Activated T-helper 1 cell treated with anti-CD3 and anti-CD28 coated beads, Interleukin-12 subunit alpha, Interleukin-12 subunit beta, Interleukin-2, Interleukin-4 antibody, amounts not matched to agents 30 ng/mL and 10 ng/mL and 1 ng/mL, durations not matched to agents 14 hours and 24 hours and 36 hours (primary cell): ENCODE measurements at places on chromosomes 6 and 20.

DNA sequence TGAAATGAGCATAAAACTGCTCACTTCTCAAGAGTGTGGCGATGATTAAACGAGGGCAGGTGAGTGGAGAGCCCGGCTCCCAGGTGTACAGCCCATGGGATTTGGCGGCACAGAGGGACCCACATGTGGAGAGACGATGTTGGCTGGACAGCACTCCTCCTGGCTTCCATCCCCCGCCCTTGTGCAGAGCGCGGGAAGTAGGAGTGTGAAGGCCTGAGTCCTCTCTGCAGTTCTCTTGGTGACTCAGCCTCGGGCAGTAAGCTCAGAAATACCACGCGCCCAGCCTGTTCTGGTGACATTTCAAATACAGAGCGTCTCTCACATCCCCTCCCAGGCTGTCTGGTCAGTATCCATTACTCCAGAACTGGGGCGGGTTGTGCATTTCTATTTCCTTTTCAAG is 94.2 kb upstream of the SRSF6 start:
- no peak overlapping the region for H3K4me3 ChIP-seq
- H3K27ac ChIP-seq: no peak overlapping the region
- H3K4me1 ChIP-seq: no peaks in the 10 kb centered on the region
- no peak for DNase-seq

GRCh38 chr20:58853976-58854637 is 1.6 kb downstream of the GNAS start:
- H3K27me3 ChIP-seq: peaks cover 54% of the 10 kb centered on the region
- DNase-seq: no peak
- peak overlapping the region; percentile 51 for H3K4me3 ChIP-seq
- no peaks in the 10 kb centered on the region for H3K36me3 ChIP-seq
- H3K27ac ChIP-seq: no peak overlapping the region
- peaks cover 19% of the 10 kb centered on the region for H3K4me1 ChIP-seq

DNA sequence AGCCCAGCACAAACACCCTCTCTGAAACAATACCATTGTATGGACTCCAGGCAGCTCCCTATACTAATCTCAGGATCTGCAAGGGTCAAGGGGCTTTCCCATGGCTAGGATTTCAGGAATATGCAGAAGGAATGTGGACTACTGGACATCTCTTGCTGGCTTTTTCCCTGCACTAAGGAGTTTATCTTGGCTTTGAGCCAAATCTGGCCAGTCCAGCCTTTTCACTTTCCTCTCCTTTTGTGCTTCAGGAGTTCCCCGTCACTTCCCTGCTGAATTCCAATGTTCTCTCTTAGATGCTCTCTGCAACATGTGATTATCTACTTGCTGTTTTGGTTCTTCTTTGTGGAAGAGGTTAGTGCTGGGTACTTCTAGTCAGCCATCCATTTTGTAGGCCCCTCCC is 568.2 kb downstream of the HDGFL1 start:
- no peaks in the 10 kb centered on the region for H3K27me3 ChIP-seq
- H3K36me3 ChIP-seq: no peaks in the 10 kb centered on the region
- H3K4me1 ChIP-seq: no peaks in the 10 kb centered on the region
- no peak overlapping the region for H3K27ac ChIP-seq

GRCh38 chr20:63475209-63475608 is 2.8 kb upstream of the KCNQ2 start:
- H3K4me3 ChIP-seq: no peak overlapping the region
- peaks cover 32% of the 10 kb centered on the region for H3K27me3 ChIP-seq
- no peaks in the 10 kb centered on the region for H3K4me1 ChIP-seq
- no peak for DNase-seq

DNA sequence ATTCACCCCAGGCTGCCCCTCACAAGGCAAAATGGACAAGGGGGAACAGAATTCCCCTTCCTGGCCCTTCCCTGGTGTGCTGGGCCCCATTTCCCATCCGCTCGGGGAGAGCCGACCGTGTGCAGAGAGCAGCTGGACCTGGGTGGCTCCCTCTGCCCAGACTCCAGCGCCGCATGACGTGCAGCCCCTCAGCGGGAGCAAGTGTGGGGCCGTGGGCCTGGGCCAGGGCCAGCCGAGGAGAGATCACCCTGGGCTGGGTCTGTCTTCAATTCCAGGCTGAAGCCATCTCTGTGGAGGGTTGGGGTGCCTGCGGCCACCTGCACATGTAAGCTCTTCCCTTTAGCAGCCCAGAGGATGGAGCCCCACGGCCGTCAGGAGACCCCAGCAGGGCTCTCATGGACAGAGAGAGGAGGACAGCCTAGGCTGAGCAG is 241.8 kb downstream of the TTLL2 start:
- no peak overlapping the region for H3K4me3 ChIP-seq
- H3K27me3 ChIP-seq: no peaks in the 10 kb centered on the region
- H3K27ac ChIP-seq: no peak overlapping the region
- H3K4me1 ChIP-seq: no peaks in the 10 kb centered on the region

DNA sequence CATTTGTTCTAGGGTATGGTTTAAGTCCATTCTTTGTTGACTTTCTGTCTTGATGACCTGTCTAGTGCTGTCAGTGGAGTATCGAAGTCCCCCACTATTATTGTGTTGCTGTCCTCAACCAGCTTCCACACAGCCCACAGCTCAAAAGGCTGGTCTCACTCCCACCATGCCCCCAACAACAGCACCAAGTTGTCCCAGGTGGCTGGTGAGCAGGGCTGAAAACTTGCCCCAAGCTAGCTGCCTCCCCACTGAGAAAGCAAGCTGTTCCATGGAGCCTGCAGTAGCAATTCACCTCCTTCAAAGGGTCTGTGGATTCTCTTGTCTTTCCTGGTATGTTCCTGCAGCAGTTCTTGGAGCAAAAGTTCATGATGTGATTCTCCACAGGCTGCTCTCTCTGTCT is 221.0 kb downstream of the SYNDIG1 start:
- H3K4me1 ChIP-seq: no peaks in the 10 kb centered on the region
- H3K27ac ChIP-seq: no peak overlapping the region
- H3K27me3 ChIP-seq: no peaks in the 10 kb centered on the region

GRCh38 chr6:27281105-27281539 is 31.0 kb downstream of the POM121L2 start:
- no peak overlapping the region for H3K27ac ChIP-seq
- H3K4me3 ChIP-seq: no peak overlapping the region
- peaks cover 66% of the 10 kb centered on the region for H3K27me3 ChIP-seq
- DNase-seq: no peak
- H3K4me1 ChIP-seq: peaks cover 7% of the 10 kb centered on the region
- peaks cover 4% of the 10 kb centered on the region for H3K36me3 ChIP-seq

DNA sequence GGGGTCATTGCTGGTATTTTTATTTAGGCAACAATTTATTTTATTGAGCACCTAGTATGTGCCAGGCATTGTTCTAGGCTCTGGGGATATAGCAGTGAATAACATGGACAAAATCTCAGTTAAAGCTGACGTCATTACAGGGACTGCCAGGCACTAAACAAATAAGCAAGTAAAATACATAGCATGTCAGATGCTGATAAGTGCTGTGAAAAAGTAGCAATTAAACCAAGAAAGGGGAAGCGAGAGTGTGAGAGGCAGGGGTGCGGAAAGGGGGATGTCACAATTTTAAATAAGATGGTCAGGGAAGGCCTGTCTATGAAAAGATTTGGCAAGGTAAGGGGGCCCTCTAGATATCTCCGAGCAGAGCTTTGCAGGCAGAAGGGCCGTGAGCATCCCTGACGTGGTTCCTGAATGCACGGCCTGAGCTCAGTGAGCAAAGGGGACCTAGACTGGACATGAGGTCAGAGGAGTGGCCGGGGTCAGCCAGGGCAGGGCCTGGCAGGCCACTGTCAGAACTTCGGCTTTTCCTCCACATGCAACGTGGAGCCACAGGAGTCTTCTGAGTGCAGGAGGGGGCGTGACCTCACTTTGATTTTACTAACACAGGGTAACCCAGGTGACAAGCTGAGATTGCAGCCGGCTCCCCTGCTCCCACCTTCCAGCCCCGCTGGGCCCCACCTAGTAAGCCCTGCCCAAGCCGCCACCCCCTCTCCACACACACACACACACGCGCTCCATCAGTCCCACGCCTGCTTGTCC is 24.2 kb upstream of the SIRPA start:
- no peak overlapping the region for H3K27ac ChIP-seq
- no peak overlapping the region for H3K4me3 ChIP-seq
- no peaks in the 10 kb centered on the region for H3K36me3 ChIP-seq
- DNase-seq: no peak
- H3K4me1 ChIP-seq: no peaks in the 10 kb centered on the region

GRCh38 chr20:58737198-58737597 is 44.6 kb downstream of the NPEPL1 start:
- H3K4me1 ChIP-seq: no peaks in the 10 kb centered on the region
- H3K27ac ChIP-seq: no peak overlapping the region
- H3K36me3 ChIP-seq: no peaks in the 10 kb centered on the region

GRCh38 chr6:143478479-143479062 is 28.0 kb downstream of the PEX3 start:
- no peak overlapping the region for H3K4me3 ChIP-seq
- no peaks in the 10 kb centered on the region for H3K4me1 ChIP-seq
- H3K27ac ChIP-seq: no peak overlapping the region
- H3K27me3 ChIP-seq: no peaks in the 10 kb centered on the region

GRCh38 chr6:128667339-128667858 is 147.0 kb upstream of the PTPRK start:
- no peak overlapping the region for H3K27ac ChIP-seq
- H3K36me3 ChIP-seq: no peaks in the 10 kb centered on the region
- H3K4me1 ChIP-seq: no peaks in the 10 kb centered on the region
- H3K27me3 ChIP-seq: no peaks in the 10 kb centered on the region
- no peak for DNase-seq

- H3K27ac ChIP-seq: no peak within 1 kb of the TSS
- DNase-seq: no peak
- peaks cover 31% of the 10 kb centered on the region for H3K4me1 ChIP-seq
- peaks cover 50% of the 10 kb centered on the region for H3K27me3 ChIP-seq
- no peaks in the 10 kb centered on the region for H3K36me3 ChIP-seq
These were observed at the start of gene TMEM151B for GRCh38 chr6:44269921-44270525. Gene TMEM151B (plus strand): TSS chr6:44270450. CDS start chr6:44270743, 293 bp downstream.

- H3K27me3 ChIP-seq: peaks cover 15% of the 10 kb centered on the region
- H3K4me1 ChIP-seq: peaks cover 4% of the 10 kb centered on the region
- H3K27ac ChIP-seq: no peak overlapping the region
- no peak overlapping the region for H3K4me3 ChIP-seq
These were observed 59.2 kb upstream of the POU3F2 start for GRCh38 chr6:98775205-98775604.

DNA sequence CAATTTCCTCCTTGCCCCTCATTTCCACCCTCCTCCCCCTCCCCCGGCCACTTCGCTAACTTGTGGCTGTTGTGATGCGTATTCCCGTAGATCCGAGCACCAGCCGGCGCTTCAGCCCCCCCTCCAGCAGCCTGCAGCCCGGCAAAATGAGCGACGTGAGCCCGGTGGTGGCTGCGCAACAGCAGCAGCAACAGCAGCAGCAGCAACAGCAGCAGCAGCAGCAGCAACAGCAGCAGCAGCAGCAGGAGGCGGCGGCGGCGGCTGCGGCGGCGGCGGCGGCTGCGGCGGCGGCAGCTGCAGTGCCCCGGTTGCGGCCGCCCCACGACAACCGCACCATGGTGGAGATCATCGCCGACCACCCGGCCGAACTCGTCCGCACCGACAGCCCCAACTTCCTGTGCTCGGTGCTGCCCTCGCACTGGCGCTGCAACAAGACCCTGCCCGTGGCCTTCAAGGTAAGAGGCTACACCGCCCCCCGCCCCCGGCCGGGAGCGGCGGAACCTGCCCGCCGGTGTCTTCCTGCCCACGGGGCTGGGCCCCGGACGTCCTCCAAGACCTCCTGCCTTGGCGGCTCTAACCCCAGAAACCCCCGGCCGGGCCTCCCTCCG is 44.9 kb upstream of the SUPT3H start:
- peaks cover 34% of the 10 kb centered on the region for H3K4me1 ChIP-seq
- peak overlapping the region; percentile 97 for H3K27ac ChIP-seq
- DNase-seq: peak; percentile 45
- H3K27me3 ChIP-seq: peaks cover 26% of the 10 kb centered on the region

GRCh38 chr6:138562691-138563090 is 63.4 kb upstream of the NHSL1 start:
- H3K4me1 ChIP-seq: no peaks in the 10 kb centered on the region
- peaks cover 12% of the 10 kb centered on the region for H3K27me3 ChIP-seq
- H3K27ac ChIP-seq: no peak overlapping the region
- DNase-seq: no peak

DNA sequence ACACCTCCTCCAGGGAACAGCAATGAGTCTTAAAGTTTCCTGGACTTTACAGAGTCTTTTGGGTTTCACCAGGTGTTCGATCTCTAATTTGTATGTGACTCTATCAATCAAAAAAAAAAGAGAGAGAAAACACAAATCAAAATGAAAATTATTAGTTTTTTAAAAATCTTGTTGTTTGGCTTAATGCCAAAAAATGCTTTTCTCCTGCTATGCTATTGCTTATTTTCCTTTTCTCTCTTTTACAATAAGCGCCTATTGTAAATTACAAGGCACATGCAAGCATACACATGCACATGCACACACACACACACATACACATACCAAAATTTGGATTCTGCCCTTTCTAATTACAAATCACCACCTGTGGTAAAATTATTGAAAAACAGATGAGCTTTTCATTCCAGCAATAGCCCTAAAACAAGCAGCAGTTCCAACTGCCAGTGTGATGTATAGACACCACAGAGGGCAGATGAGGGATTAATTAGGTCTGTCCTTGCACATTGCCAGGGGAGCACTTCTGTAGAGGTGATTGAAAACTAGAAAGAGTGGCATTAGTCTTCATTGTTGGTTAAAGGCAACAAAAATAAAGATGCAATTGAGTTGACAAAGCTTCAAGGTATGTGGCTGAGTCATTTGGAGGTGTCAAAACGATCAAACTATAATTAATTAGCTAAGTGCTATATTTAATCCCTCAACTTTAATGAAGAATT is 631.7 kb downstream of the TFAP2B start:
- H3K4me3 ChIP-seq: no peak overlapping the region
- no peaks in the 10 kb centered on the region for H3K4me1 ChIP-seq

- no peak for DNase-seq
- no peaks in the 10 kb centered on the region for H3K36me3 ChIP-seq
- no peaks in the 10 kb centered on the region for H3K27me3 ChIP-seq
- H3K27ac ChIP-seq: no peak overlapping the region
These were observed 52.5 kb upstream of the CCN2 start for GRCh38 chr6:132003516-132004178.

GRCh38 chr6:162147281-162147680 is 580.3 kb downstream of the PRKN start:
- H3K27ac ChIP-seq: no peak overlapping the region
- H3K4me1 ChIP-seq: no peaks in the 10 kb centered on the region
- no peaks in the 10 kb centered on the region for H3K27me3 ChIP-seq
- H3K36me3 ChIP-seq: no peaks in the 10 kb centered on the region
- H3K4me3 ChIP-seq: no peak overlapping the region

GRCh38 chr6:151877458-151877857 is 70.0 kb downstream of the ESR1 start:
- peaks cover 3% of the 10 kb centered on the region for H3K27me3 ChIP-seq
- no peaks in the 10 kb centered on the region for H3K4me1 ChIP-seq
- H3K27ac ChIP-seq: no peak overlapping the region
- no peak for DNase-seq
- no peak overlapping the region for H3K4me3 ChIP-seq
- H3K36me3 ChIP-seq: no peaks in the 10 kb centered on the region

DNA sequence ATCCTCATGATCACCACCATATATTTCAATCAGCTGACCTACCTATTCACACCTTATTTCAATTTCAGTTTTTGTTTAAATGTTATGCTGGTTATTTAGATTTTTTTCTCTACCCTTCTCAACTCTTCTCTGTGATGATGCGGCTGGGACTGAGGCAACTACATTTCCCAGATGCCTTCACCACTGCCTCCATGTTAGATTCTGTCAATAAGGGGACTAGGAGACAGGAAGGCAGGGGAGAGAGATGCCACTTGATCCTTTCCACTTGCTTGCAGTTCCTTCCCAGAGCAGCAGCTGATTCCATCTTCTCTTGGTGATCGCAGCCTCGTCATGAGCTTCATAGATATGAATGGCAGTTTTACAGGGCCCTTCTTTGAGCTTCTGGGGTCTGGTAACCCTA is 33.5 kb upstream of the POU3F2 start:
- H3K27me3 ChIP-seq: peaks cover 13% of the 10 kb centered on the region
- no peaks in the 10 kb centered on the region for H3K36me3 ChIP-seq
- H3K4me1 ChIP-seq: no peaks in the 10 kb centered on the region
- no peak overlapping the region for H3K27ac ChIP-seq
- DNase-seq: no peak
- H3K4me3 ChIP-seq: no peak overlapping the region
